ENCODE measurements at places on chromosomes 6 and 20.

GRCh38 chr6:110432285-110432900, 17.0 kb upstream of the DDO start:
- DNase-seq, result no peak

DNA sequence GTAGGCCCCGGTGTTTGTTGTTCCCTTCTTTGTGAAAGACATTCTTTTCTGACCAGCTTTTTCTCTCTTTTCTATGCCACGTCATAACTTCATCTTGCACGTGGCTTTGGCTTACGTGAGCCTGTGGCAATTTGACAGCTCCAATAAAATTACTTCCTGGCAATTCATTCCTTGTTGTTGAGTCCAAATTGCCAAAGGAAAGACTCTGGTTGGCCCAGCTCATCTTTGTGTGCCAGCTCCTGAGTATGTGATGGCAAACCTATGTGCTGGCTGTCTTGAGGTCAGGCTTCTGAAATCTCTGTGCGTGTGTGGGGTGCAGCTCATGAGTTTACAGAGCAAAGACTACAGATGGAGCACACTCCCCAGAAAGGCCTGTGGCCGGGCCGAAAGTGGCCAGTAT, 272.5 kb upstream of the SGK1 start:
- DNase-seq, result no peak

- no peak for DNase-seq
Observed at GRCh38 chr6:161658211-161658610, 384.4 kb upstream of the AGPAT4 start.

- peak; percentile 23 for DNase-seq
Observed at GRCh38 chr6:51472745-51473487, 614.5 kb downstream of the PKHD1 start.

DNA sequence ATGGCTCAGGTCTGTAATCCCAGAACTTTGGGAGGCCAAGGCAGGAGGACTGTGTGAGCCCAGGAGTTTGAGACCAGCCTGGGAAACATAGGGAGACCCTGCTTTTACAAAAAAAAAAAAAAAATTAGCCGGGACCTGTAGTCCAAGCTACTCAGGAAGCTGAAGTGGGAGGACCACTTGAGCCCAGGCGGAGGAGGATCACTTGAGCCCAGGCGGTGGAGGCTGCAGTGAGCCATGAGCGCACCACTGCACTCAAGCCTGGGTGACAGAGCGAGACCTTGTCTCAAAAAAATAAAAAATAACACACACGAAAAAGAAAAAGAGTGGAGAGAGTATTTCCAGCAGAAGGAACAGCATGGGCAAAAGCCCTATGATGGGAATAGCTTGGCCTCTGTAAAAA, 2.0 kb downstream of the TTLL9 start:
- no peak for DNase-seq

- DNase-seq, result no peak
Observed at GRCh38 chr20:49687595-49688567, 25.8 kb downstream of the B4GALT5 start.

DNA sequence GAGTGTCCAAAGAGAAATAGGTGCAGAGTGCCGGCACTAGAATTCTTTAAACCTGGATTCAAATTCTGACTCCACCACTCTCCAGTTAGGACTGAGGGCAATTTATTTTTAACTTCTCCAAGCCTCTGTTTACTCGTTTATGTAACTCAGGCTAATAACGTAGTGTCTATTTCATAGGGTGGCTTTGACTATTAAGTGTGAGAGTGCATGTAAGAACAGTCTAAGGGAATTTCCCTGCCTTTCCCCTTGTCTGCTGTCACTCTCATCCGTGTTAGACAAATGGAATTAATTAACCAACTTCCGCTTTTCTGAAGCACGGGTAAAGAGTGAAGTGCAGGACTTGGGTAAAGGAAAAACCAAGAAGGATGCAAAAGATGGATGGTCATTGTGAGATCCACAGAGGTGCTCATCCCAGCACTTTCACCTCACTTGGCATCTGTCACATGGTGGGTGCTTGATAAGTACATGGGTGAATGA, 4.1 kb upstream of the ZKSCAN8 start:
- peak; percentile 26 for DNase-seq

GRCh38 chr6:128567029-128567428, 46.6 kb upstream of the PTPRK start:
- DNase-seq, result no peak

- no peak for DNase-seq
Observed at GRCh38 chr20:32527447-32528055, 57.6 kb downstream of the NOL4L start.

GRCh38 chr6:127737009-127737486, 160.1 kb downstream of the C6orf58 start:
- peak; percentile 87 for DNase-seq

DNA sequence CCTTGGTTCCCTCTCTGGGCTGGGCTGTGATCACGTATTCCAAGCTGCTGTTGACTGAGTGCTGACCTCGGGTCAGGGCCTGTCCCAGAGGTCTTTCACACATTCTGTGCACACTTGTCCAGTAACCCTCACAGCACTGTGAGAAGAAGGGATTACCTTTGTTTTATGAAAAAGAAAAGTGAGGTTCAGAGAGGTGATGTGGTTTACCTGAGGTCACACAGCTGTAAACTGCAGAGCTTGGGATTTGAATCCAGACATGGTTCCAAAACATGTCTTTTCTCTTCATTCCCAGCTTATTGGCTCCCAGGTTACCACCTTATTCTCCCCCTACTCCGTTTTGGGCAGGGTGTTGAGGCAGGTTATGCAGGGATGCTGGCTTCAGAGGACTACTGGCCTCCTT, 28.4 kb upstream of the CDH22 start:
- no peak for DNase-seq

DNA sequence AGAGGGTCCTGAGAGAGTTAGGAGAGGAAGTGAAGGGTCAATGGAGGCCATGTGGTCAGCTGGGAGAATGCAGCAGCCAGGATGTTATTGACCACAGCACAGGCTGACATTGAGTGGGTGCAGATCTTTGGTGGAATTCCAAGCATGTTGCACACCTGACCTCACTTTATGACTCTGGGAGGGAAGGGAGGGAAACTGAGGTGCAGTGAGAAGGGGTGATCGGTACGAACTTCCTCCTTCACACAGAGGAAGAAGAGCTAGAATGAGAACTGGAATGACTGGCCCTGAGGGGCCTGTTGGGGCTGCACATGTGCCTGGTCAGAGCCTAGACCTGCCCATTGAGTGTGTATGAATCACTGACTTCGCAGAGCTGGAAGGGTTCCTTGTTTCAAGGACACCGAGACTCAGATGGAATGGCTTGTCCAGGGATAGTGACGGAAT, 9.8 kb downstream of the FAM83D start:
- no peak for DNase-seq

DNA sequence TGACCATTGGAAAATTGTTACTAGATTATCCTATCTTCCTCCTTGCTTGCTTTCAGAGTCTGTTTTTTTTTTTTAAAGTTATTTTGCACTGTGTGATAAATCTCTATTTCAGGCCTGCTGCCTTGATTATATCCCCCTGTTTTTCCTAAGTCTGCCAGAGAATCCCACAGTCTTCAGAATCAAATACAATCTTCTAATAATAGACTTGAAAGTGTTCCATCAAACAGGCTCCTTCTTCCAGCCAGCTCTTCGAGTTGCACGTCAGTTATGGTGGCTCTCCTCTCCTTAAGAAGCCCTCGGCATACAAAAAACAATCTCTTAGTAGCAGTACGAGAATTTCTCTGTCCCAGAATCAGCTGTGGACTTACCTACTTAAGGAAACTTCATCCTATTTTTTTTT, 92.9 kb upstream of the NOX3 start:
- DNase-seq, result no peak

DNA sequence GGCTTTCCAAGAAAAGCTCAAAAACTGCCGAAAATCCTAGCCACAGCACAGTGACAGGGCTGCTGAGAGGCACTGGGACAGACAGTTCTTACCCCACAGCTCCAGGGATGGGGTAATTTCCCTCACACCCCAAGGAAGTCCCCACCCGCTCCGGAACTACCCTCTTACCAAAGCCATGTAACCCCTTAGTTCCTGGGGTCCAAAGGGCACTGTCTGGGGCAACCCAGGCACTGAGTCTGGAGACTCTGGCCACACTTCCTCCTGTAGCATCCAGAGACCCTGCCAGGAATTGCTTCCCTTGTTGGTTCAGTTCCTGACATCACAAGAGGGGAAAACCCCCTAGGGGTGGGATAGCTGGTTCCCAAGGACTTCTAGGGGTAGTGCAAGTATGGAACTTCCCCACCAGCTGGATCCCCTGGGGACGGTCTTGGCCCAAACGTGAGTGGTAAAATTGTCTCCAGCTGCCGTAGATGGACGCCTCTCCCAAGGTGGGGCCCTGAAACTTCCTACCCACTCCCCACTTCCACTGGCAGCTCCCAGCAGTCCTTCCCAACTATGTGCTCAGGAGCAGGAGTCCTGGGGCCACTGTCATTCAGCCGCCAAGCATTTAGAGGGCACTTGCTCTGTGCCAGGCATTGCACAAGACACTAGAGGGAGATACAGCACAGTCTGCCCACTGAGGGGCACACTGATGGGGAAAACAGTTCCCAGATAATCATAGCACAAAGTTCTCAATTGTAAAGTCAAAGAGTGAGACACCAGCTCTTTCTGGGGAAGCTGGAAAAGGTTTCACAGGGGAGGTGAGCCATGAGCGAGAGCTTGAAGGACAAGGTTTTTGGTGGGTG, 17.2 kb upstream of the HCK start:
- no peak for DNase-seq

DNA sequence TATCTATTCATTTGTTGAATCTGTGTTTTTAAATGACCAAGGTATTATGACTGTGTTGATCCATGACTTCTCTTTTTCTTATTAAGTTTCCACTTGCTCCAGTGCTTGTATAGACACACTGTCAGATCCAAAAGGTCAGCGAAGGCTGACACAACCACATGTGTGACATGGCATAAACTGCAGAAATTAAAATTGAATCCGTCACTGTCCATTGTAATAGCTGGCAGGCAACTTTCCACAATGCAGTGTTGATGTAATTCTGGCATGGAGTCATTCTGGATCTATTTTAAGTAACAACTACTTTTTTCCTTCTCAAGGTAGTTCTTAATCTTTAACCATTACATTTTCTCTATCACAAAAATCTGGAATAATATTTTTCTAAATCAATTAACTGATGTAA, 145.3 kb downstream of the AIG1 start:
- no peak for DNase-seq

DNA sequence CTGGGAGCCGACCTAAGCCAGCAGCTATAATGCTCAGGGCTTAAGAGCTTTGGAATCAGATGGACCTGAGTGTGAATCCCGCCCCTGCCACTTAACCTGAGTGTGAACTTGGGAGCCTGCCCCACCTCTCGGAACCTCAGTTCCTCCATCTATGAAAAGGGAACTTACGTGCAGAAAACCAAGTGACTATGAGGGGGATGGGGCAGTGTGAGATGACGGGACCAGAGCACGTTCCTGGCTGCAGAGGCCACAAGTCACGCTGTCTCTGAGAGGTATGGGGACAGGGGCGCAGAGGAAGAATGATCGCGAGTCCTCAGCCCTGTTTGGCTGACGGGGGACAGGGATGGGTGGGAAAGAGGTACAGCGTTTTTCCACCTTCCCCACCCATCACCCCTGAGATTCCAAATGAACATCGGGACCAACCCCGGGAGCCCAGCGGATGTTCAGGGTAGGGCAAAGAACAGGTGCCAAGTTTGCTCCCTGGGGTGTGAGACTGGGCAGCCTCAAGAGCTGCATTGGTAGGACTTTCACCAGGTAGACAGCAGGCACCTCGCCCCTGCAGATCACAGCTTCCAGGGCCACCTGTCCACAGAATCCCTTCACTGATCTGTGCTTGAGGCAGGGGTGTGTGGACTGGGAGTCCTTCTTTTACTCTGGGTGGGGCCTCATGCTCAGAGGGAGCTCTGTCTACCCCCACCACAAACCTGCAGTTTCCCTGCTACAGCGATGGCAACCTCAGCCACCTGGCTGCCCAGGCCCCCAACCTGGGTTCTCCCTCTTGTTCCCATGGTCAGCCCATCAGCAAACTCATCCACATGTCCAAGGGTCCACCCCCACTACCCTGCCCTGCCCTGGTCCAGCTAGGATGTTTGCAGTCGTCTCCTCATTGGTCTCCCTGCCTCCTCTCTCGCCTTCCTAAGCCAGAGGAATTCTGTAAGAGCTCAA, 85.8 kb downstream of the CEBPB start:
- DNase-seq, result no peak

DNA sequence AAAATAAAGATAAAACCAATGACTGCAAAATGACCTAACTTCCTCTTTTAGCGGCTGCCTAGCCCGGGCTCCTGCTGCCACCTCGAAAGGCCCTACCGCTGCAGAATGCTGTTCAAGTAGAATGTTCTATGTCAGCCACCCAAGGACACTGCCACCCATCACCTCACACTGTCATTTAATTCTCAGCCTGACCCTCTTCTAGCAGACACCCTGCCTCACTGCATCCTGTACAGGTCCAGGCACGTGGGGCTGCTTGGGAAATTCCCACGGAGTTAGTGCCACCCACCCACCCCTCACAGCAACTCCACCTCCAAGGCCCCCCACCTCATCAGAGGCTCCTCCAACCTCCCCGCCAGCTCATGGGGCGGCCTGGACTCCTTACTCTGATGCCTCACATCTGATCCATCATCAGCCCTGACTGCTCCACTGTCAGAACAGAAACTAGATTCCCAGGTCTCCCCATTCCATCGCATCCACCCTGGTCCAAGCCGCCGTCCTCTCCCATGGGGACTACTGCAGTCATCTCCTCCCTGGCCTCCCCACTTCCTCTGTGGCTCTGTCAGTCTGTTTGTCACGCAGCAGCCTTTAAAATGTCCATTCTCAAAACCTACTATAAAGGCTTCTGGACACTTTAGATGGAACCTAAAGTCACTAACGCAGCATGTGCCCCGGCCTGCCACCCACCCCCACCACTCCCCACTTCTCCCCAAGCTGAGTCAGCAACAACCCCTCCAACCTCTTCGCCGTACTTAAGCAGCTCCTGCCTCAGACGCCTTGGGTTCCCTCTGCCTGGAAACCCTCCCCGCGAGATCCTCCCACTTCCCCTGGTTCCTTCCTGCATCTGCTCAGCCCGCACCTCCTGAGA, 17.0 kb downstream of the NFATC2 start:
- no peak for DNase-seq

DNA sequence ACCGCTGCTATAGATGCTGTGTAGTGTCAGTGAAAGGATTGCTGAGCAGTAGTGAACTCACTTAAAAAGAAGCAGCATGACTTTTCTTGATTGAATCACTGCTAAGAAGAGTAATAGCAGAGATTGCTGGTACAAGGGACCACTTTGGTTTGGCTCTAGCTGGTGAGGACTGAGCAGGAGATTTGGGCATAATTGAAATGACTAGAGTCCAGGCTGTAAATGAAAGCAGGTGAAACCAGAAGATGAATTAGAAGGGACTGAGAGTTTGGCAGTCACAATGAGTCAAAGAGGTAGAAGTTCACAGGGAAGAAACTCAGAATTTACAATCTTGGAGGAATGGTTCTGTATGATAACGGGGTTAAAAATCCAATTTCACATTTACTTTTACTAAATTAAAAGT, 19.1 kb upstream of the REV3L start:
- no peak for DNase-seq
